Progenitor cell of endocrine pancreas (in vitro differentiated cells): ENCODE measurements at places on chromosomes 5 and 9. TPM values are rescaled to one million over a fixed set of nuclear protein-coding genes. Genes with fewer than 3 reads are reported as not detected.

- H3K36me3 ChIP-seq = peaks cover 7% of the 10 kb centered on the region
- no peak overlapping the region for H3K27ac ChIP-seq
- no peaks in the 10 kb centered on the region for H3K4me1 ChIP-seq
- no peaks in the 10 kb centered on the region for H3K27me3 ChIP-seq
These were observed 85.4 kb downstream of the YTHDC2 start for GRCh38 chr5:113598926-113599325.

GRCh38 chr9:85863875-85864274 is 77.1 kb upstream of the NAA35 start:
- peaks cover 5% of the 10 kb centered on the region for H3K4me1 ChIP-seq
- no peaks in the 10 kb centered on the region for H3K27me3 ChIP-seq
- H3K36me3 ChIP-seq = peaks cover 34% of the 10 kb centered on the region
- no peak overlapping the region for H3K27ac ChIP-seq
- no peak overlapping the region for H3K4me3 ChIP-seq
- DNase-seq = no peak

GRCh38 chr5:113221294-113222176 is 213.3 kb downstream of the TSSK1B start:
- peaks cover 34% of the 10 kb centered on the region for H3K4me1 ChIP-seq
- no peaks in the 10 kb centered on the region for H3K27me3 ChIP-seq
- no peak overlapping the region for H3K27ac ChIP-seq
- H3K36me3 ChIP-seq = peaks cover 3% of the 10 kb centered on the region

GRCh38 chr5:98941131-98941883 is 12.5 kb upstream of the CHD1 start:
- no peak overlapping the region for H3K27ac ChIP-seq
- peaks cover 9% of the 10 kb centered on the region for H3K4me1 ChIP-seq
- no peak overlapping the region for H3K4me3 ChIP-seq
- no peak for DNase-seq
- no peaks in the 10 kb centered on the region for H3K27me3 ChIP-seq

DNA sequence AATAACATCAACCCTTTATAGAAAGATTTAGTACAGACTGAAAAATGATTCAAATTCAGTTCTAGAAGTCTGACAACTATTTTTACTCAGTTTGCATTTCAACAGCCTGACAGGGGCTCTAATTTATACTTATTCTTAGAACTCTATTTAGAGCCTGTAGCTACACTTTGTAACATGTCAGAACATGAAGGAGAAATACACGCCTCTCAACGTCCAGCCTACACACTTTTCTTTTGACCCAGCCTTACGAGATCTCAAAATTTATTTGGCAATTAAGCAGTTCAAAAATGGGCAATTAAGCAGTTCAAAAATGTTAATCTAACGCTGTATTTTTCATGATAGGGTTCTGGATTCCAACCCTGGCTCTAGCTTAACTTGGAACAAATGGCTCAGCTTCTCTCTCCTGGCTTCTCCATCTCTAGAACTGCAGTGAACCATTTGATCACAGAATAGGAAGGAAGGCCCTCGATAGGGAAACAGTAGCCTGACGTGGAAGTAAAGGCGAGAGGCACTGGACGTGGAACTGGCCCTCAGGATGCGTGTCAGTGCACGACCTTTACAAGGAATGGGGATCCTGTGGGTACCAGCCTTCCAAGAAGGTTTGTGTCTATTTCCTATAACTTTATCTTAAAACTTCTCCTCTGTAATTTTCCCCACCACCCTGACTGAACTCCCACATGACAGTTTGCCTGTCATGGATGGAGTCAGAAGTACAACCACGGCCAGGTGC is 66.4 kb downstream of the PRRT1B start:
- H3K27ac ChIP-seq = no peak overlapping the region
- H3K27me3 ChIP-seq = no peaks in the 10 kb centered on the region
- peaks cover 18% of the 10 kb centered on the region for H3K36me3 ChIP-seq

TRIM14 gene
- 2.9 and 3.1 TPM in 2 replicates for total RNA-seq

- H3K4me3 ChIP-seq = no peak overlapping the region
- no peak overlapping the region for H3K27ac ChIP-seq
- H3K36me3 ChIP-seq = no peaks in the 10 kb centered on the region
These were observed 47.1 kb upstream of the RAI14 start for GRCh38 chr5:34608859-34609648.

GRCh38 chr5:73950441-73950873 is 324.5 kb downstream of the ARHGEF28 start:
- DNase-seq = no peak
- no peaks in the 10 kb centered on the region for H3K4me1 ChIP-seq
- H3K27ac ChIP-seq = no peak overlapping the region
- no peak overlapping the region for H3K4me3 ChIP-seq

DNA sequence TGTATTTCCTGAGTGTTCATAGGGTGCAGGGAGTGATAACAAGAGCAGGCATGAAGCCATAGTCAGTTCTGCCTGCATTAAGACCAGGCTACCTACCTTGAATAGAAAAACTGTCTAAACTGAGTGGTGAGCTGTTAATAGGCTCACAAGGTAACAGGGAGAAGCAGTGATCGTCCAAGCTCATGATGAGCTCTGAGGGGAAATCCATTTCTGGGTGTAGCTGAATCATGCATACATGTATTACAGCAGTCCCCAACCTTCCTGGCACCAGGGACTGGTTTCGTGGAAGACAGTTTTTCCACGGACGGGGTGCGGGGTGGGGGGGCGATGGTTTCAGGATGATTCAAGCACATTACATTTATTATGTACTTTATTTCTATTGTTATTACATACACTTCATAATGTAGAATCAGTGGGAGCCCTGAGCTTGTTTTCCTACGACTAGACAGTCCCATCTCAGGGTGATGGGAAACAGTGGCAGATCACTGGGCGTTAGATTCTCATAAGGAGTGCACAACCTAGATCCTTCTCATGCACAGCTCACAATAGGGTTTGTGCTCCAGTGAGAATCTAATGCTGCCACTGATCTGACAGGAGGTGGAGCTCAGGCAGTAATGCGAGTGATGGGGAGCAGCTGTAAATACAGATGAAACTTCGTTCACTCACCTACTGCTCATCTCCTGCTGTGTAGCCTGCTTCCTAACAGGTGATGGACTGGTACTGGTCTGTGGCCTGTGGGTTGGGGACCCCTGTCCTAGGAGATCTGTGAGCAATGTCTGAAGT is 100.0 kb upstream of the IL6ST start:
- DNase-seq = no peak
- no peak overlapping the region for H3K4me3 ChIP-seq
- peaks cover 4% of the 10 kb centered on the region for H3K4me1 ChIP-seq
- no peaks in the 10 kb centered on the region for H3K36me3 ChIP-seq

EXOSC3 gene
- total RNA-seq = 55.7 and 61.8 TPM in 2 replicates

ISL1 gene
- 8.2 and 9.7 TPM in 2 replicates for total RNA-seq

GRCh38 chr9:22623236-22623635 is 176.6 kb downstream of the DMRTA1 start:
- H3K4me3 ChIP-seq = no peak overlapping the region
- H3K27ac ChIP-seq = no peak overlapping the region
- no peaks in the 10 kb centered on the region for H3K36me3 ChIP-seq

DNA sequence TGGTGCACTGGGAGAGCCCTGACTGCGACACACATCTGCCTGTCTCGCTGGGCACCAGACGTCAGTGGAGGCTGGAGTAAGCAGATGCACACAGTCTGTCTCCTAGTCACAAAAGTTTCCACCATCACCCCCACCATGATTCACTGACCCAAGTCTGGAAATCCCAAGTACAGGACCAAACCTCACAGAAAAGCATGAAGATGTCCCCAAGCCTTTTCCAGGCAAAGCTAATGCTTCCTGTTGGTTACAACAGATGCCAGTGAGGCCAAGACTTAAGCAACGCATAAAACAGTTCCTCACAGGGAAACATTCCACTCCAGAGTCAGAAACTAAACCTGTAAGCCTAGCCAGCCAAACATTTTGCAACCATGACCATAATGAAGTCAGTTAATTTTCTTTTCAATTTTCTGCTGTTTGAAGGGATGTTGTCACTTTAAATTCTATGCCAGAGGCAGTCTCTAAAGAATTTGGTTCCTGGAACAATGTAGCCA is 259.3 kb upstream of the SLC30A5 start:
- H3K4me3 ChIP-seq = no peak overlapping the region
- no peak overlapping the region for H3K27ac ChIP-seq
- H3K27me3 ChIP-seq = peaks cover 4% of the 10 kb centered on the region
- DNase-seq = no peak
- peaks cover 4% of the 10 kb centered on the region for H3K4me1 ChIP-seq

GLDC gene
- total RNA-seq = 11.1 and 11.3 TPM in 2 replicates
